NCI-H524 treated with DMSO at 0.1 percent for 48 hours (cell line): ENCODE measurements at places on chromosomes 7 and 10.
A peak's percentile ranks its signal among the peaks of the same experiment; 100 is the strongest.

DNA sequence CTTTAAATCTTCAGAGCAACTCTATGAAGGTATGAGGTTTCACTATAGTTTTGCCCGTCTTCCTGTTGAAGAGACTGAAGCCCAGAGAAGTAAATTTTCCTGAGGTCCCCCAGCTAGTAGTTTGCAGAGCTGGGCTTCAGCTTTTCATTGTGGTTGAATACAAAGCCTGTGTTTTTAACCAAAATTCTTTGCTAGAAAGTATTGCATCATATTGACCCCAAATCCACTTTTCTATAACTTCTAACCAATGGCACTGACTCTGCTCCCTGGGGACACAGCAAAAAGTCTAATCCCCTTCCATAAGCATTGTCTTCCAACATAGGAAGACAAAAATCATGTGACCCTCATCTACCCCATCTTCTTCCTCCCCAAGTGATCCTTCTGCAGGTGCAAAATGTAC, 93.0 kb downstream of the KCNMA1 start:
- no peak for DNase-seq

- no peak for DNase-seq
Observed at GRCh38 chr7:122602800-122603199, 96.1 kb downstream of the RNF133 start.

GRCh38 chr10:24973163-24973562, 20.8 kb upstream of the PRTFDC1 start:
- DNase-seq = no peak

- no peak for DNase-seq
Observed at GRCh38 chr10:127915324-127915723, 8.4 kb downstream of the PTPRE start.

DNA sequence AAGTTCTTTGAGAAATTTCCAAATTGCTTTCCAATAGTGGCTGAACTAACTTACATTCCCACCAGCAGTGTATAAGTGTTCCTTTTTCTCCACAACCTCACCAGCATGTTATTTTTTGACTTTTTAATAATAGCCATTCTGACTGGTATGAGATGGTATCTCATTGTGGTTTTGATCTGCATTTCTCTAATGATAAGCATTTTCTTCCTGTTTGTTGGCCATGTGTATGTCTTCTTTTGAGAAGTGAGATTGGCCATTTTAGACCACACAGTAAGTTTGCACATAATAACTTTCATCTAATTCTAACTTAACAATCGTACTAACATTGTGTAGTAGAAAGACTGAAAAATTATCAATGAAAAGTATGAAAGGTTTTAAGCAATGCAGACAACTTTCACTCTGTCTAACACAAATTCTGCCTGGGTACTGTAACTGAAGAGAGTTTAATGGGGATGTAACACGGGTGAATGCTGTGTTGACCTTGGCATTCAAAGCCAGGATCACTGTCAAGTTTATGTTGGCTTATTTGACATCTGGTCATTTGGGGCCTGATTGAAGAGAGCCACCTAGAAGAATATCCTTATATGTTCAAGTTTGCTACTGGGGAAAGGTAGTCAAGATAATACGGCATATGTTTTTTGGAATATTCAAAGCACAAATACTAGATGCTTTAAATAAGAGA, 50.4 kb downstream of the FAM171A1 start:
- DNase-seq = no peak

- no peak for DNase-seq
Observed at GRCh38 chr7:148783801-148784527, 85.3 kb downstream of the CUL1 start.

DNA sequence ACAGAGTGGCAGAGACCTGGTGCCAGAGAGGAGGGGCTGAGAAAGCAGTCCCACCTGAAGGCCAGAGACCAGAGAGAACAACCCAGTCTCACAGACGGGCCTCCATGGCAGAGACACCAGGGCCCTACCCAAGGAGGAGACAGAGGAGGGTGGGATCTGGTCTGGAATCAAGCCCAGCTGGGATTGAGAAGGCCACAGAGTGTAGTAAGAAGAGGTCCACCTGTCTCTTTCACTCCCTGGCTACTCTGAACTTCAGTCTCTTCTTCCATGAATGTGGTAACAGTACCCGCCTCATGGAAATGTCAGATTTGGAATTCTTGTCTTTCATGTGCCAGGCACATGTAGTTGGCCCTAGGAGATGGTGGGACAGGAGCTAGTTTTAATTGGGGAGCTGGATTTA, 55.6 kb downstream of the CLIP2 start:
- no peak for DNase-seq

- DNase-seq = no peak
Observed at GRCh38 chr10:23694446-23694920, 255.6 kb downstream of the OTUD1 start.

DNA sequence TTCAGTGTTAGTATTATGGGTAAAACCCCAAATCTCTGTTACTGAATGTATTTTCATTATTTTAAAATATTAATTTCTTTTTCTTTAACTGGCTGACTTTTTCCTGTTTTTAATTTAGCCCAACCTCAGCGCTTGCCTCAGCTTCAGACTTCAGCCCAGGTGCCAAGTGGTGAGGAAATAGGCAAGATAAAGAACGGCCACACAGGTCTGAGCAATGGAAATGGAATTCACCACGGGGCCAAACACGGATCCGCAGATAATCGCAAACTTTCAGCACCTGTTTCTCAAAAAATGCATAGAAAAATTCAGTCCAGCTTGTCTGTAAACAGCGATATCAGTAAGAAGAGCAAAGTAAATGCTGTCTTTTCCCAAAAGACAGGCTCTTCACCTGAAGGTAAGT, 57.5 kb downstream of the MDFIC start:
- no peak for DNase-seq

- no peak for DNase-seq
Observed at GRCh38 chr10:108204528-108205305, 1040.2 kb upstream of the SORCS1 start.

DNA sequence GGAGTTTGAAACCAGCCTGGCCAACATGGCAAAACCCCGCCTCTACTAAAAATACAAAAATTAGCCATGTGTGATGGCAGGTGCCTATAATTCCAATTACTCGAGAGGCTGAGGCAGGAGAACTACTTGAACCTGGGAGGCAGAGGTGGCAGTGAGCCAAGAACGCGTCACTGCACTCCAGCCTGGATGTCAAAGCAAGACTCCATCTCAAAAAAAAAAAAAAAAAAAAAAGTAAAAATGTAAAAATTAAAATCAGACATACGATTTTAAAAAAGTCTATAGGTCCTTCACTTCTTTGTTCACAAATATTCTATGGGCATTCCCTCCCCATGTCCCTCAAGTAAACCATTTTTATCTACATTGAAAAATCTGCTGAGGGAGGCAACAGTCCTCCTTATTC, 34.9 kb upstream of the TLL2 start:
- no peak for DNase-seq

- DNase-seq = no peak
Observed at GRCh38 chr10:15472431-15473395, 101.6 kb upstream of the FAM171A1 start.

DNA sequence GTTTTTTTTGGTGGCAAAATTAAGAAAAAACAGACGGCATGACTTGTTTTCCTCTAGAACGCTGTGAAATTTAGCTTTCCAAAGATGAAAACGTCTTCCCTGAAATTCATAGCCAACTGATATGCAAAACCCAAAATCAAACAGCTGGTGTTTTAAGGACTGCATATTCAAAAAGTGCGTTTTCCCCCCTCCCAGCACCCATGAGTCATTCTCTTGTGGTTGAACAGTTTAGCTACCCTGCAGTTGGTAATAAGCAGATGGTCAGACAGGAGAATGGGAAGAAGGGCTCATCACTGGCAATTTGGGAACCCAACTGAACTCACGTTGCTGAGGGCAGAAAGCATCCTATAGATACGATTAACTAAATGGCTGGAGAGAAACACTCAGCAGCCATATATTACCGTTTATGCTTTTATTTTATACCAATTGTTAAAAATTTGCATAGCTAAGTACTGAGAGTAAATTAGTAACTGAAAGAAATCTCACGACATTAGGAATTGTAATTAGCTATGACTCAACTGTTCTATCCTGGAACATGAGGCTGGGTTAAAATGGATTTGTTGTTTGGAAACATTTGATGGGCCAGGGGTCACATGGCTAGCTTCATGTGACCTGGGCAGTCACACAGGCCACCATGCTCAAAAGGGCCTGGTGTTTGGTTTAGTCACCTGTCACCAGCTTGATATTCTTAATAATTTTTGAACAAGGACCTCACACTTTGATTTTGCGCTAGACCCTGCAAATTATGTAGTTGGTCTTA, 343.1 kb downstream of the PHTF2 start:
- DNase-seq = peak; percentile 93

DNA sequence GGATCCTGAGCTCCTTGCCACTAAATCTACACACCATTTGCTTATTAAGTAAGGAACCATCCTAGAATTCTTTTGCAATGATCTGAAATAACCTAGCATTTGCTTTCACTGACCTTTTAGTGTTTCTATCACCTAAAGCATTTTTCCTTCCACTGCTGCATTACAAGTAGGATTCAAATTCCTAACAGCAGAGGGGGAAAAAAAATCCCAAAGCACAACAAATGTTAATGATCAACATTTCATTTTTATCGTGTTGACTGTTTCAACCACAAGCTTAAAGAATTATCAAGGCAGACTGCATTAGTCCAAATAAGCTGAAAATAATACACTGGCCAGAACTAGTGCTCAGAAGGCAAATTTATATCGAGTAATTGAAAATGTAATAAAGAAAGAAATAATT, 174.7 kb upstream of the TCF7L2 start:
- DNase-seq = no peak

DNA sequence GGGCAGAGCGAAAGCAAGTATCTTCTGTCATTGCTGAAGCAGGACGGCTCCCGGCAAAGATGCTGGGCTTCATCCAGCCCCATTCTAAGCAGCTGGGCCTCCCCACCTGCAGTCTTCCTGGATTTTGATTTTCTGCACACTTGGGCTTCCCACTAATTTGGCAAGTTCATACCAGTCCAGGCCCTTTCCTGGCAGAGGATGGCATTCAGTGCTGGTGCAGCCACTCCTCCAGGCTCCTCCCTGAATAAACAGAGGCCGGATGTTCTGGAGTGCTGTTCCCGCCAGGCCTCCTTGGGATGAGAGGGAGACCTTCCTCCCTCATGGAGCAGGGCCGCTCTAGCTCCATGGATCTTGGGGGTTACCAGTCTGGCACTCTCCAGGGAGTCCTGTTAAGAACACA, 3.4 kb downstream of the BAG3 start:
- no peak for DNase-seq

DNA sequence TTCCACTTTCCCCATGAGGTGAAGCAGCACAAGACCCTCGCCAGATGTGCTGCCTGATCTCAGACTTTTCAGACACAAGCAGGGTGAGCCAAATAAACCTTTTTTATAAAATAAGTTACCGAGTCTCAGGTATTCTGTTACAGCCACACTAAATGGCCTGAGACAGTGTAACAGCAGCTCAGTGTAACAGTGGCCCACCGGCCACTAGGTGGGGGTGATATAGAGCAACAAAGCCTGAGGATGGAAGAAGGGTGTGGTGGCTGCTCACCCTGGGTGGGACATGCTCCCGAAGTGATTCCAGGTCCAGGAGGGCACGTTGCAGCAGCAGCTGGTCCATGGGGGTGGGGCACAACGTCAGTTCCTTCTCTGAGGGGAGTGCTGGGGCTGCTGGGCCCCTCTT, 44.6 kb downstream of the BMS1 start:
- no peak for DNase-seq

- DNase-seq = no peak
Observed at GRCh38 chr7:46206476-46207060, 285.5 kb upstream of the IGFBP3 start.

GRCh38 chr10:98433881-98434732, 12.6 kb downstream of the HPS1 start:
- no peak for DNase-seq

DNA sequence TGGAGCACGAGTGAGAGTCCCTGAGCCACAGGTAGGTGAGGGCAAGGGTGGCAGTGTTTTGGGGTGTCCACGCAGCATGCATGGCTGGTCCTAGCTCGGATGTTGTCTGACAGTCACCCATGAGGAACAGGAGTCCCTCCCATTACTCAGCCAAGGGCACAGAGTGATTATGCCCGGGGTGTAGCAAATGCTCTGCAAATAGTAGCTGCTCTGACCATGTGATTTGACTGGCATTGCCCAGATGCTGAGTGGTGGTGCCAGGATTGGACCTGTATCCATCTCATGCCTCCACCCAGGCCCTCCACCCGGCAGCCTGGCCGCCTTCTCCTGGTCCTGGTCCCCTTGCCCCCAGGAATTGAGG, 150.8 kb downstream of the GRK5 start:
- DNase-seq = no peak

DNA sequence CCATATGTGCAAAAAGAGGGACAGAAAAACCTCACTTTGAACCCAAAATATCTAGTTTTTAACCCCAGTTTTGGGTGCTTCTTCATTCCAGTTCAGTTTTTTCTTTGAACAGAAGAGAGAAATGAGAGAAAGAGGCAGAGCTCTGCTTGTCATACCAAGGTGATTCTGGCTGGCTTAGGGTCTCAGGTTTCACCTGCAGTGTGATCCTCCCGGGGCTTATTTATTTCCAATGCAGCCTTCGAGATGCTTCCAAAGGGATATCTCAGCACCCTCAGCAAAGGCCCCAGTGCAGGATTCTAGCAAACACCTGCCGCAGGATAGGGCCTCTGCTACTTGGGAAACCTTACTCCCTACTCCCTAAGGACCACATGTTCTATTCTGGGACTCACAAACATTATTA, 131.3 kb downstream of the WDR11 start:
- DNase-seq = no peak

DNA sequence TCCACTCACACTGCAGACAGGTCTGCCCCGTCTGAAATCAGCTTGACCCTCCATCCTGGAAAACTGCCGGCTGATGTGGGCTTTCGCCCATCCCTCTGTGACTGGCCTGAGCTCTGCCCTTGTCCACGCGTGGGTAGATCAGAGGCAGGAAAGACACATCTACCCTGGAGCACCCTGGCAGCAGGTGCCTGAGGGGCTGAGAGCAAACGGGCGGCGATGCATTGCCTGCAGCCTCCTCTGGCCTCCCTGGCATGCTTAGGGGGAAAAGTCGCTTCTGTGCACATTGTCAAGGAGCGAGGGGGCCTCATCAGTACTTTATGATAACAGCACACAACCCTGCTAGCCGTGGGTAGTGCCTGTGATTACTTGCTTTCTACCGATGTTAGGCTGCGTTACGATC, 109.4 kb downstream of the ADARB2 start:
- DNase-seq = no peak

GRCh38 chr7:148605350-148605749, 14.8 kb downstream of the C7orf33 start:
- DNase-seq = no peak
